ENCODE measurements at places on chromosomes 3 and 15.
A peak's percentile ranks its signal among the peaks of the same experiment; 100 is the strongest.

DNA sequence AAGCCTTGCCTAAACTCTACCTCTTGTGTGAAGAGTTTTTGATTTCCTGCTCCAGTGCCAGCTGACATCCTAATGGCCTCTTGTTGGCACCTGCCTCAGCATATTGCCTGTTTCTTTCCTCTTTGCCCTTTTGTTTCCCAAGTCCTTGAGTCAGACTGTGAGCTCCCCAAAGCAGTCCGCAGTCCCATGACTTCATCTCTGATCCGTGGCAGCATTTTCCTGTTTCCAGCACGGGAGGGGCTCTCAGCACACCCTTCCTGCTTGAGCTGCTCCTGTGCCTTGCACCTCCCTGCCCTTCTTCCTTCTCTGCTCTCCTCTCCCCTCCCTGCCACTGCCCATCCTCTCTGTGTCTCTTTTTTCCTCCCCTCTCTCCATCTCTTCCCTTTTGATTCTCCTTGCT, 179.6 kb downstream of the EPHB1 start:
- no peak for DNase-seq

- no peak for DNase-seq
These were observed 462.7 kb downstream of the PLOD2 start for GRCh38 chr3:145698250-145698649.

- no peak for DNase-seq
These were observed 238.0 kb downstream of the XXYLT1 start for GRCh38 chr3:195032955-195033354.

- DNase-seq, result peak; percentile 5
These were observed 70.3 kb downstream of the CCNL1 start for GRCh38 chr3:157089455-157090221.

- no peak for DNase-seq
These were observed 210.0 kb upstream of the PROK2 start for GRCh38 chr3:71994906-71995305.

DNA sequence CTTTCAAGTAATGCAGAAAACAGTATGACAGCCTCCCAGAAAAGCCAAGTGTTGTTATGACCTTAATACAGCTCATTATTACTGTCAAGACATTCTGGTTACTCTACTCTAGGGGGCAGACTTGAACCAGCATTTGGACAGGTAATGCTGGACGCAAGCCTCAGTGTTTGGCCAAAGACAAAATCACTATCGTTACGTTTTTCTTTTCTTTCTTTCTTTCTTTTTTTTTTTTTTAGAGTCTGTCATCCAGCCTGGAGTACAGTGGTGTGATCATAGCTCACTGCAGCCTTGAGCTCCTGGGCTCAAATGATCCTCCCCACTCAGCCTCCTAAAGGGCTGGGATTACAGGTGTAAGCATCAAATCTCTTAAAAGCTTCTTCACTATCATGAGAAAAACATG, 29.4 kb upstream of the TMEM45A start:
- DNase-seq, result no peak

- DNase-seq, result no peak
These were observed 42.9 kb upstream of the PLCL2 start for GRCh38 chr3:16841904-16842271.

All from stimulated activated CD4-positive, alpha-beta T cell treated with anti-CD3 and anti-CD28 coated beads, Interleukin-1b, Interleukin-23, amount 100 ng/mL, for 1 hour (primary cell).